ENCODE measurements at places on chromosomes 3 and 15.

GRCh38 chr15:70870051-70870450 is 16.1 kb upstream of the LARP6 start:
- no peak for DNase-seq

- DNase-seq, result no peak
Observed at GRCh38 chr3:12759693-12760565, 870 bp upstream of the TMEM40 start.

GRCh38 chr15:75348562-75349350 is 1.9 kb downstream of the NEIL1 start:
- no peak for DNase-seq

- no peak for DNase-seq
Observed at GRCh38 chr3:67204951-67205350, 206.8 kb downstream of the KBTBD8 start.

DNA sequence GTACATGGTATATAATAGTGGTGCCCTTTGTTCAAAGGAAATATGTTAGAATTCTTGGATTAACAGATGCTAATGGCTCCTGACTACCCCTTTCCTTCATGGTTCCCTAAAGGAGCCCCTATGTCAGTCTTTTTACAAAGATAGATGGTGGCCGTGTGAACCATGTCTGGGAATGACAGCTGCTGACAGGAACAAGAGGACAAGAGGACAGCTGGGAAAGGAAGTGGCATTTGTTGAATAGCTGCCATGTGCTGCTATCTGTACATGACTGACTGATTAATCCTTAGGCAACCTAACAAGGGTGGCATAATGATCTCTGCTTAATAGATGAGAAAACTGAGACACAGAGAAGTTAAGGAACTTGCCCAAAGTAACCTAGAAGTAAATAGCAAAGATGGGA is 321.7 kb downstream of the ZNF621 start:
- DNase-seq, result no peak

GRCh38 chr3:11574981-11575669 is 68.6 kb downstream of the VGLL4 start:
- DNase-seq, result no peak

- DNase-seq, result no peak
Observed at GRCh38 chr3:122774564-122774963, 19.1 kb downstream of the HSPBAP1 start.

GRCh38 chr15:26634319-26634718 is 138.5 kb downstream of the GABRB3 start:
- no peak for DNase-seq

DNA sequence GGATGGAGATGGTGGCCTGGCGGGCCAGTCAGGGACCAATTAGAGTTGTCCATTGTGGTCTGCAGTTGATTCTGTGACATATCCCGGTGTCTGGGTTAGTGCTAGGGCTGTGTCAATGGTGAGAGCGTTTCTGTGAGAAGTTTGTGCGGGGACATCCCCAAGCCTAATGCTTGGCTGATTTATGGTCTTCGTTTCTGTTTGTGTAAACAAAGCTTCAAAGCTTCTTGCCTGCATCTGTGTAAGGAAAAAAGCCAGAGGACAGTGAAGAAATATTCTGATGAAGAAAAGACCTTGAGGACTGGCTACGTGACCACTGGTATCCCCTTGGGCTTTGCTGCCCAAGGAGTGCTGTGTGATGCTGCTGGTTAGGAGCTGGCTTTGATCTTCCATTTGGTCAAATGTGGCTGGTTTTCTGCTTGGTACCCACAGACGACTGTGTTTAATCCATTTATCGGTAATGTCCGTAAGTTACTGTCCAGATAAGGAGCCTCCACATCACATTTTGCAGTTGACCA is 74.6 kb upstream of the LRTM1 start:
- no peak for DNase-seq

DNA sequence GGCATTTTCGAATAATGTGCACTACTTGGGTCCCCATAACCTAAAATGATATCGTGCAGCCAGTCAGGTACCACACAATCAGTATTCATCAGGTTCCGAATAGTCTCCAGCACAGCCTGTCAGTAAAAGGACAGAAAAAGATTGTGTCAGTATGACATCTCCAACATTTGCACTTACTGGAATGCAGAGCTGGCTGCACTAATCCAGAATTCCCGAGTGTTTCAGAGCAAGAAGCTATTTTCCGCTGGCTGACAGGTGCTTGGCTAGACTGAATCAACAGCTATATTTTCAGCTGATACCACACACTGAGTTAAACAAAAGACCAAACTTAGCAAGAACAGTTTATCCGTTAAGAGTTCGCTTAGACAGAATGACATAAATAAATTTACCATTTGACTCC is 68.8 kb downstream of the AQR start:
- DNase-seq, result no peak

DNA sequence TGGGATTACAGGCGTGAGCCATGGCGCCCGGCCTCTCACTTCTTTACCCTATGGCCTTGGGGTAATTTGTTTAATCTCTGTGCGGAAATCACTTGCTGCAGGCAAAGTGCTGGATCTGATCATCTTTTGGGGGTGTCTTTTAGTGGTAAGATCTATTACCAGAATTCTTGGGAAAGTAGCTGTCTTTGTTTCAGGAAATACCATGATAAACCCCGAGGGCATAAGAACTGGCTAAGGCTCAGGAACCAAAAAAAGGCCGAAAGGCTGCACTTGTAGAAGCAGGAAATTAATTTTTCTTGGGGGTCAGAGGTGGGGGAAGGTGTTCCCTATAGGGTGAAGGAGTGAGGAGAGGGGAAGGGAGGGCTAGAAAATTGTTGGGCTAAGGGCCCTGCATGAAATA is 22.7 kb upstream of the IGF2BP2 start:
- no peak for DNase-seq

DNA sequence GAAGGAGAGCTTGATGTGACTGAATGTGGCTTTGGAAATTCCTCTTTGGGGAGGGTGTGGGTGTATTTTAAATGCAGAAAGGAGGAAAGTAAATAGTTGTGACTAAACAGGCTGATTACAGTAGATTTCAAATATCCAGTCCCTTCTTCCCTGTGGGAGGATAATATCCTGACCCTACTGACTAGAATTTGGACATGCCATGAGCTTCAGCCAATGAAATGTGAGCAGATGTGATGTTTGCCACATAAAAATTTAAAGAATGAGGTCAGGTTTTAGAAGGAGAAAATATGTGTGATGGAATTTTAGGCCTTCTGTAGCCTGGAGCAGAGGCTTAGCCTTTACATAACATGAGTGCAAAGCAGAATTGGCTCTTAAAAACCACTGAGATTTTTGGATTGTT is 1218.9 kb downstream of the ROBO2 start:
- no peak for DNase-seq

- DNase-seq, result no peak
Observed at GRCh38 chr15:101221902-101222301, 29.9 kb downstream of the CHSY1 start.

GRCh38 chr3:107441617-107442016 is 64.4 kb downstream of the CCDC54 start:
- DNase-seq, result no peak

GRCh38 chr3:159854500-159855124 is 134.0 kb upstream of the IL12A start:
- DNase-seq, result no peak

All from right lobe of liver (tissue), 6 donors.